ENCODE measurements at places on chromosomes 5 and 9. TPM values are rescaled to one million over a fixed set of nuclear protein-coding genes. Genes with fewer than 3 reads are reported as not detected.

- DNase-seq, result no peak
These were observed 43.9 kb downstream of the ANKRD31 start for GRCh38 chr5:75192804-75193203.

DNA sequence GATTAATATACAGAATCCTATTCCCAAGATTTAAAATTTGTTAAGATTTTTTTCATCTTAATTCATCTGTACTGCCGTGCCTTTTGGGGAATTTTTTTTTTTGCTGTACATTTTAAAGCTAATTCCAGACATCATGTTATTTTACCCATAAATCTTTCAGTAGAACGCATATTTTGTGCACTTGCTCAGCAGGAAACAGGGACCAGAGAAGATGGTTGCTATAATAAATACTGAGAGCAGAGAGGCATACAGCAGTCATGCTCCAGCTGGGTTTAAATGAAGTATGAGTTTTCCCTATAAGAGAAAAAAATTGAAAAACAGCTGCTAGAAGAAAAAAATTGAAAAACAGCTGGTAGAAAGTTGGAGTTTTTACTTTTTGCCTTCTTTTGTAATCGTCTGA, 196.9 kb upstream of the PUM3 start:
- no peak for DNase-seq

The NUDT12 gene
- polyA plus RNA-seq, result 24.8 TPM

- DNase-seq, result no peak
These were observed 159.1 kb upstream of the ZNF608 start for GRCh38 chr5:124905256-124906130.

- no peak for DNase-seq
These were observed 462.2 kb downstream of the DIRAS2 start for GRCh38 chr9:90180381-90180780.

GRCh38 chr5:173231996-173232498, 3.0 kb downstream of the NKX2-5 start:
- DNase-seq, result no peak

GRCh38 chr9:126287166-126287866, 39.3 kb upstream of the MVB12B start:
- no peak for DNase-seq

GRCh38 chr5:177489119-177489716, 8.2 kb downstream of the PDLIM7 start:
- no peak for DNase-seq
